ENCODE measurements at places on chromosomes 12 and 14.

DNA sequence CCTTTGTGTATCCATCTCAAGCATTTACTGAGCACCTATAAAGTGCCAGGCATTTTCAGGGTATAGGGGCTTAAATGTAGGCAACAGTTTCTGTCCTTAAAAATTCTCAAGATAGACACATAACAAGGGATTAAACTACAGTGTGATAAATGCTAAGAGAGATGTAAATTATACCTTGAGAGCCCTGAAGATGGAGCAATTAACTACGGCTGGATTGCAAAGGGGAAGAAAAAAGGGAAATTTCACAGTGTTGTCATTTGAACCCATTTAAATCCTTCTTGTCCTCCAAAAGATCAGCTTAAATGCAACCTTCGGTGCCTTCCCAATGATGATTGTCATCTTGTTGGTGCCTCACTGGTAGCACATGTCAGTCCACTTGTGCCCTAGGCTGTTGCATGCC lies 11.5 kb upstream of the IL26 start:
- no peak for DNase-seq

DNA sequence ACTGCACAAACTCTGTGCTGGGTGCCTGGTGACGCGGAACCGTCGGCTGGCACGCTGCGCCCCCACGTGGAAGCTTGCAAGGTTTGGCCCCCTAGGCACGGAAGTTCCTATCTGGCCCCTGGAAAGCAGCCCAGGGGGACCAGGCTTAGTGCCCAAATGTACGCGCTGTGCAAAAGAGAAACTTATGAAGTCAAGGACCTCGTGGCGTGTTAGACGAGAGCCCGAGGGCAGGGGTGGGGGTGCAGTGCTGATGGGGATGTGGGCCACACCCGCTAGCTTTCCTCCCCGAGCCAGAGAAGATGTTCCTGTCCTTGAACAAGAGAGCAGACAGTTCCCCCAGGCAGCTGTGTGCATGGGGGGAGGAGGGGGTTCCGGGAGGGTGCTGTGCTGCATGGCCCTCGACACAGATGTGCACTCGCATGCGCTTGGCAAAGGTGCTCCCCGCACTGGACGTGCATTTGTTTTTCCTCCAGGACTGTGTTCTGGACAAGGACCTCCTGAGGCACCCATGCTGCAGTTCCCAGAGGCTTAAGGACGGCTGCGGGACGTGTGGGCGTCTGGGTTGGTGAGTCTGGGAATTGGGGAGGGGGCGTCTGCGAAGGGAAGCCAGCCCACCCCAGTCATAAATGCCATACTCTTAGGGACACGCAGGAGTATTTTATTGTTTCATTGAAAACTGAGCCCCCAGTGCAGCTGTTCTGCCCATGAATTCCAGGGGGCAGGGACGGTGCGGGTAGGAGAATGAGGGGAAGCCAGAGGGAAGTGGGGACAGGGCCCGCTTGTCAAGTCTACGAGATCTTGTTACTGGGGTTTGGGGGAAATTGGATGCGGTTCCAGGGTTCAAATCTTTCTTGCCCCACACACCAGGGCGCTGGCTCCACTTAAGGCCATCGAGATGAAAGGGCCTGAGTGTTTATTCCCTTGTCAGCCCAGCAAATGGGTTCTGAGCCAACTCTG lies 80.0 kb downstream of the NTF3 start:
- DNase-seq = peak; percentile 23

DNA sequence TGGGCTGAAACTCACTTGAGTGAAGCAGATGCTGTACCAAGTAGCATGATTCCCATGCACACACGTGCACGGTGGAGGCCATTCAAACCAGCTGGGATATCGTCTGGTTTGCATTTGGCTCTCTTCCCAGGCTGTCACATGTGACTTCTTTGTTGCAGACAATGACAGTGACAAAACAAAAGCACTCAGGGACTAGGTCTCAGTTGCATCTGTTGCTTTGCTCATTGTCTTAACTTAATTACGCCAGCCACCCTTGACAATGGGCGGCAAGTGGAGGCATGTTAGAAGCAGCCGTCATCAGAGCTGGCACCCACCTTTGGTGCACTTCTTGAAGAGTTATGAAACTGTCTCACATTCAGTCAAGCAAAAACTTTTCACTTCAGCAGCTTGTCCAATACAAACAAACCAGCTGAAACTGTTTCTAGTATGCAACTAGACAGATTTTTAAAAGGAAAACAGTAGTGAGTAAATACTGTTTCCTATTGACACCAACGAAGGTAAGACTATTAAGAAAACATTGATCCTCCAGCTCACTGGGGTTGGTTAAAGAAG lies 74.3 kb downstream of the IGF1 start:
- DNase-seq = no peak

- no peak for DNase-seq
Observed at GRCh38 chr14:78488938-78489337, 318.8 kb downstream of the NRXN3 start.

DNA sequence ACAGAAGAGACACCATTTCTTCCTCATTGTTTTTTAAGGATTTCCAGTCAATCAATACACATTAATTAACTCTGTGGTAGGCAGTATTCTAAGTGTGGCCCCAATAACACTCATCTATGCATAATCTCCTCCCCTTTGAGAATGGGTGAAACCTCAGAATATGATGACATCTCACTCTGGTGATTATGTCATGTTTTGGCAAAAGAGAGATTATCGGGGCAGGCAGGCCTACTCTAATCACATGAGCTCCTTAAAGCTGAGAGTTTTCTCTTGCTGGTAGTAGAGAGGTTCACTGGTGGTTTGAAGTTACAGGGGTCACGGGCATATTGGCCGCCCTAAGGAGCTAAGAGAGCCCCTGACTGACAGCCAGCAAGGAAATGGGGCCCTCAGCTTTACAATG lies 7.1 kb upstream of the LGMN start:
- DNase-seq = no peak

DNA sequence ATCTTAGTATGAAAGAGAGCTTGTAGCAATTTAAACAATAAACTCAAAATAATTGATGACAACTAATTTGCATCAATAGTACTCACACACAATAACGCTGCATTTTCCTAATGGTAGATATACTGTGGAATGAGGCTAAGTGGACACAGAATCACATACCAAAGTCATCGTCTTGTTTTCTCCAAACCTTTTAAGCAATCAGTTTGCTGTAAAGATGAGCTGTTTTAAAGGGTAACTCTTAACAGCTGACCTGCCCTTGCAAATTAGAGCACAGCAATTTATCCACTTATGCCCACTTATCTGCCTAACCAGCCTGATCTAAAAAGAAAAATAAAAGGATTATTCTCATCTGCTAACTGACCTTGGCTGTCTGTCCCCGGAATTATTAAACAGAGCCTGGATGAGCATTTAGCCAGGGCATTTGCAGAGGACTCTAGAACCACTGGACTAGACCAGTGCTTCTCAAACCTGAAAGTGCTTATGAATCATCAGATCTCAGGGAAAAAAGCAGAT lies 174.3 kb upstream of the BCL2L14 start:
- no peak for DNase-seq

DNA sequence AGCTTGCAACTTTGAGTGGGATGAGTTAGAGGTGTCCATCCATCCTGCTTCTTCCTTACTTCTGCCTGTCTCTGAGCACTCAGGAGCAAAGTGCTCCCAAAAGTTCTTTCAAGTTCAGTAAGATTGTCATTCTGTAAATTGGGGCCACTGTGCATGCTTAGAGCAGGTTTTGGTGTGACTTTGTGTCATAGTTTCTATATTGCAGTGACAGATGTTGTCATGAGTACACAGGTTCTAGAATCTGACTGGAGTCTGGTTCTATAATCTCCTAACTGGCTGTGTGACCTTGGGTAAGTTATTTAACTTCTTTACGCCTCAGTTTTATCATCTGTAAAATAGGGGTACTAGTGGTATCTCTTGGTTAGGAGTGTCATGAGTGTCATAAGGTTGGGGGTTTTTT lies 202.7 kb upstream of the BCL2L14 start:
- DNase-seq = no peak

GRCh38 chr12:53844994-53845844 lies 93.4 kb upstream of the HOXC13 start:
- no peak for DNase-seq

- DNase-seq = no peak
Observed at GRCh38 chr12:107590814-107591375, 94.7 kb upstream of the PWP1 start.

DNA sequence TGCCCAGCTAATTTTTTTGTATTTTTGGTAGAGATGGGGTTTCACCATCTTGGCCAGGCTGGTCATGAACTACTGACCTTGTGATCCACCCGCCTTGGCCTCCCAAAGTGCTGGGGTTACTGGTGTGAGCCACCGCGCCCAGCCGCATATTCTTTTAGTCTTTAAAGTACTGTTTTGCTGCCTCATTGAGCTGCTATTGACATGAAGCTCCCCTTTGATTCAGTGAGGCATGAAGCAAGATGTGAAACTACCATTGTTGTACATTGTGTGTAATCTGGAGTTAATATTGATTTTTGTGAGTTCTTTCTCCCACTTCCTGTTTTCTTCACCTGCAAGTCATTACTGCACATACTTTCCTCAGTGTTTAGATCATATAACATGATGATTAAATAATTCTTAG lies 80.8 kb downstream of the MNAT1 start:
- DNase-seq = no peak

GRCh38 chr12:101004898-101005297 lies 205.1 kb downstream of the SLC5A8 start:
- no peak for DNase-seq

All from progenitor cell of endocrine pancreas (in vitro differentiated cells).